ENCODE measurements at places on chromosomes 6 and 20. TPM values are rescaled to one million over a fixed set of nuclear protein-coding genes. Genes with fewer than 3 reads are reported as not detected.

DEK gene
- total RNA-seq: 118 TPM

CFB gene
- total RNA-seq: 1.5 TPM

C20orf144 gene
- not detected for total RNA-seq

ARMH2 gene
- not detected for total RNA-seq

IL20RA gene
- not detected for total RNA-seq

ADGRF5 gene
- total RNA-seq: 37.9 TPM

UBD gene
- total RNA-seq: 0.31 TPM

SLC22A7 gene
- total RNA-seq: not detected

PLTP gene
- total RNA-seq: 62.1 TPM

EPHA7 gene
- not detected for total RNA-seq

IP6K3 gene
- total RNA-seq: not detected

ANKRD6 gene
- total RNA-seq: 9.6 TPM

GTSF1L gene
- not detected for total RNA-seq

PMEPA1 gene
- total RNA-seq: 47.1 TPM

PLA2G7 gene
- not detected for total RNA-seq

TRIM10 gene
- total RNA-seq: not detected

BEND6 gene
- 0.66 TPM for total RNA-seq

PTPRA gene
- 53.4 TPM for total RNA-seq

C20orf141 gene
- total RNA-seq: not detected

RTN4IP1 gene
- total RNA-seq: 5.5 TPM

XKR7 gene
- total RNA-seq: 0.04 TPM

MLN gene
- total RNA-seq: not detected

LAMA2 gene
- 0.99 TPM for total RNA-seq

QKI gene
- 233 TPM for total RNA-seq

CEP85L gene
- 12.0 TPM for total RNA-seq

SEL1L2 gene
- total RNA-seq: not detected

BTBD3 gene
- 29.3 TPM for total RNA-seq

ANKRD66 gene
- total RNA-seq: not detected

HRH3 gene
- total RNA-seq: not detected

TGM3 gene
- total RNA-seq: not detected

CEBPB gene
- 11.4 TPM for total RNA-seq

TNFRSF21 gene
- total RNA-seq: 40.6 TPM

TRIM31 gene
- total RNA-seq: not detected

MAPK13 gene
- total RNA-seq: 8.2 TPM

FAM50B gene
- total RNA-seq: 10.0 TPM

Measured in endothelial cell of umbilical vein (primary cell).